ENCODE measurements at places on chromosomes 4 and X. TPM values are rescaled to one million over a fixed set of nuclear protein-coding genes. Genes with fewer than 3 reads are reported as not detected.

DNA sequence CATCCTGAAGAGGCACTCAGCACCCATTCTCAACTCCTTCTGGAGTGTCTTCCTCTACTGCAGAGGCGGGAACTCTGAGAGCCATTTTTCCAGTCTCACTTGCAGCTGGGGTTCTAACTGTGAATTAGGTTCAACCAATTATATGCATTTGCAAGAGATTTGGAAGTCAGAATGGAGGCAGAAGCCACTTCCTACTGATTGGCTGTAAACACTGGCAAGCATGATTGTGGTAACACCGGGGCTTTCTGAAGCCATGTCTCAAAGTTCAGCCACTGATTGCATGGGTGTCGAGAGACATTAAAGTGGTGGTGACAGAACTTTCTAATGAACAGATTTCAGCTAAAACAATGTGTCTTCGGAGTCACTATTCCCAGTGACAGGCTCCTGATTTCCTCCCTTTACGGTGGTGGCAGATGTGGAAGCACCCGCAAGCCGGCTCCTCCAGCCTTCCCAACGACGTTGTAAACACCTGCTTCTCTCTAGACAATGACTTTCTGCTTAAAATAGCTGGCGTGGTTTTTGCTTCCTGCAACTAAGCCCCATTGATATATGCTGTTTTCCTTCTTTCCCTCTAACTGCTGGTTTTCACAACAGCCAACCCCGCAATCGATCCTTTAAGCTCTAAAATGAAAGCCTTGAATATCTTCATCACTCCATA is 92.0 kb downstream of the IRF2 start:
- no peaks in the 10 kb centered on the region for H3K36me3 ChIP-seq
- no peak for DNase-seq
- H3K4me3 ChIP-seq, result no peak overlapping the region
- peak overlapping the region; percentile 86 for H3K27ac ChIP-seq

- DNase-seq, result no peak
- no peak overlapping the region for H3K4me3 ChIP-seq
- peak overlapping the region; percentile 66 for H3K27ac ChIP-seq
- no peaks in the 10 kb centered on the region for H3K36me3 ChIP-seq
- H3K4me1 ChIP-seq, result no peaks in the 10 kb centered on the region
- no peaks in the 10 kb centered on the region for H3K27me3 ChIP-seq
These were observed 74.6 kb downstream of the WDR44 start for GRCh38 chrX:118420462-118420861.

DNA sequence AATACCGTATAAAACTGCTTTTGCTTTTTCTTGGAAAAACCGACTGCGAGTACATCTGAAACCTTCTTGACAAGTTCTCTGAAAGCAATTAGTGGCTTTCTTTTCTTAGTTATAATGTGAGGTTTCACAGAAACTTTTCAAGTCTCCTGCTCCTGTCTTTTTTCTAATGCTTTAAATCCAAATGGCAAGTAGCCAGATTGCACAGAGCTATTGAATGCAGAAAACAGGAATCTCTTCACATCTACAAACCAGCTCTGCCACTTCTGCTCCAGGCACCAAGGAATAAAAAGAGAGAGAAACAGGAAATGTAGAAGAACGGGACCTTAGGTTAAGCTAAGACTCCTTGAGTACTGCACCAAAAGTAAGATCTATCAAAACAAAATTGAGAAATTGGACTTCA is 267.3 kb upstream of the TET2 start:
- H3K27me3 ChIP-seq, result no peaks in the 10 kb centered on the region
- no peaks in the 10 kb centered on the region for H3K36me3 ChIP-seq
- no peak overlapping the region for H3K27ac ChIP-seq
- H3K4me1 ChIP-seq, result no peaks in the 10 kb centered on the region

DNA sequence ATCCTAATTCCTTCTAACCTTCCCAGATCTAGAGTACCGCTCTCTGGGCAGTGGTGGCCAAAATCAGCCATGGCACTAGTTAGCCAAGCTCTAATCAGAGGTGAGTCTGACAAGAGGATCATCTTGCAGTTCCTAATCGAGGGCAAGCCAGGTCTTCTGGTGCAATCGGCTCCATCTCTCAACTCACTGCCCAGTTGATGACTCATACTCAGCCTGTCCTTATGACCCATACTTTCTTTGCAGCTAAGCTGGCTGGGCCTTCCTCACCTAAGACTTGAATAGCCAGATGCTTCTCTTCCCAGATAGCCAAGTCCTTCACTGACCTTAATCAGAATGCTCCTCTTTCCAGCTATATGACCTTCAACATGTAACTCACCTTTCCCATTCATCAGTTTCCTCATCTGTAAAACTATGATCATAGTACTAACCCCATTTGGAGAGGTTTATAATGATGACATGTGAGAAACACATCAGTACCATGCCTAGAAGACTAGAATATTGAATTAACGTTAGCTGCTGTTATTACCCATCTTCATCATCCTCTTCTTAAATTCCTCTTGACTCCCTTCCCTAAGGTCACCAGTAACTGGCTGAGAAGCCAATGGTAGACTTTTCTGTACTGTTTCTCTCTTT is 57.1 kb downstream of the RELL1 start:
- no peaks in the 10 kb centered on the region for H3K4me1 ChIP-seq
- no peak for DNase-seq
- H3K27ac ChIP-seq, result peak overlapping the region; percentile 57
- no peaks in the 10 kb centered on the region for H3K27me3 ChIP-seq
- H3K4me3 ChIP-seq, result no peak overlapping the region

DNA sequence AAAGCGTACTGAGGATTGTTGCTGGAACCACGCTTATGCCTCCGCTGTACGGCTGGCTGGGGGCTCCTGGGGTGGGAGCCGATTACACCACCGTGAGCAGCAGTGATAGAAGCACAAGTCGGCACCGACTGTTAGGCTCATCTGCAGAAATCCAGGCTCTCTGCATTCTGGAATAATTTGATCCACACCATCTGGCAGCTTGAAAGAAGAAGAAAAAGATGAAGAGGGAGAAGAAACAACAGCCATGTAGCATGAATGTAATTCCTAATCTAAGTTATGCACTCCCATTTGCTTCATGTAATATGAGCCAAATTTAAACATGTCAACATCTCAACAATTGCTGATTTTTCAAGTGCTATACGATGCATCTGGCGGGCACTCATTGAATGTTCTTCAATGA is 84.6 kb upstream of the DHX15 start:
- no peaks in the 10 kb centered on the region for H3K36me3 ChIP-seq
- no peak for DNase-seq
- H3K27me3 ChIP-seq, result no peaks in the 10 kb centered on the region
- no peaks in the 10 kb centered on the region for H3K4me1 ChIP-seq

Gene DBET
- not detected for total RNA-seq

Gene XAGE2
- total RNA-seq, result not detected

Measured in breast epithelium (tissue), 4 donors.